SK-N-SH (cell line): ENCODE measurements at places on chromosomes 4 and X. TPM values are rescaled to one million over a fixed set of nuclear protein-coding genes. Genes with fewer than 3 reads are reported as not detected.

DNA sequence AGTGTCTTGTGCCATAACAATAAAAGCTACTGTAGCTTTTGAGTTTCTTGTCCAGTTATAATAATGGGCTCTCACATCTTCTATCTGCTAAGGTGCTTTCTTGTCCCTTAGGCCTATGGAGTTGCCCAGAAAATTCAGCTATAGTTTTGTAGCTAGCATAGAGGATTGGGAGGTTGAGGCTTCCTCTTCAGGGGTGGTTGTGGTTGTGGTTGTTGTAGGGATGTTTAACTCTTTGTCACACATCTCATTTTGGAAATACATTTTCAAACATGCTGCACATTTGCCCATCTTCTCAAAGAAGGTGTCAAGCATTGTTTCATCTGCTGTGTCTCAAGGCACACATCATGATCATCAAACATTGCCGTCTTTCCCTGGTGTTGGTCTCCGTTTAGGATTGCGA lies 65.0 kb downstream of the ATXN3L start:
- DNase-seq: no peak

- DNase-seq: no peak
Observed at GRCh38 chrX:128250621-128251020, 198.4 kb upstream of the ACTRT1 start.

DNA sequence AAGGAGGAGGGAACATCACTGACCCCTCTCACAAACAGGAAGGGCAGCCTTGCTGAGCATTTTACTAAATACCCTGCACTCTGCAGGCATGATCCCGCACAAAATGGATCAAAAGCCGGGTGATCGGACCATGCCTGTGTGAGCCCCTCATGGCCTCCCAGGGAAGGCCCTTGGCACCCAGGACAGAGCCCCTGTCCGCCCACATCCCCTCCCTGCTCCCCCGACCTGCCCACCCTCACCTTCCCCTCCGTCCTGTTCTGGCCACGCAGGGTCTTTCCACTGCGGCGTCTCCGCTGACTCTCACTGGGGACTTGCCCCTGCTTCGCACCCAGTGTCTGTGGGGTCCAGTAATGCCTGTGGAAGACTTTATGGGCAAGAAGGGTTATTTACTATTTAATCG lies 105.0 kb downstream of the HMX1 start:
- DNase-seq: no peak

GRCh38 chr4:1693131-1693896 lies 9.2 kb upstream of the FAM53A start:
- DNase-seq: peak; percentile 78

DNA sequence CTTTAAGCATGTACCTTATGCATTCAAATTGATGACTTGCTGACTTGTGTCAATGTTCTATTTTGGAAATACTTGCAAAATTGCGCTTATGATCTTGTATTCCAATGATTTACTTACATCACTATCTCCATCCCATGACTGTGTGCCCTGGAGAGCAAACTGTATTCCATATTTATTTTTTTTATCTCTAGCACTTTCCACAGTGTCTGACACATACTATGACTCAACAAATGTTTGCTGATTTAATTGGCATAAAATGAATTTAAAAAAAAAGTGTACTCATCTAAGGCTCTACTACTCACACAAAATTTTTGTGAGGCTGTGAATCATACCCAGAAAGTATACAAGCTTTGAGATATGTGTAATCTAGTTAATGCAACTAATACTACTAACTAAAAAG lies 1066.8 kb upstream of the ADGRL3 start:
- DNase-seq: no peak

GRCh38 chr4:181566490-181566889 lies 676.7 kb upstream of the TENM3 start:
- peak; percentile 77 for DNase-seq

DNA sequence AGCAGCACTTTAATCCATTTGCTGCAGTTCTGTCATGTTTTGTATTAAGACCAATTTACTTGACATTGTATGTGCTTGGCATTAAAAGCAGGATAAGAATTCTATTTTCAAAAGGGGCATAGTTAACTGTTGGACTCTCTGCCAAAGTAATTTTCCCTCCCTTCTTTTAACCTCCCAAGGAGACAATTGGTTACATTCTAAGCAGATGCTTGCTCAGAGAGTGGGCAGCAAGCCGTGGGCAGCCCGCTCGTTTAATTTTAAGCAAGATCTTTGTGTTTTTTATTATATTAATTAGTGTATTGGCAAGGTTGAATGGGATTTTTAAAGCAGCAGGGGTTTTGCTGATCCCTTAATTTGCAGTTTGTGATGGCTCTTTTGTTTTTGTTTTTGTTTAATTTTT lies 37.1 kb upstream of the KLHL8 start:
- DNase-seq: no peak

DNA sequence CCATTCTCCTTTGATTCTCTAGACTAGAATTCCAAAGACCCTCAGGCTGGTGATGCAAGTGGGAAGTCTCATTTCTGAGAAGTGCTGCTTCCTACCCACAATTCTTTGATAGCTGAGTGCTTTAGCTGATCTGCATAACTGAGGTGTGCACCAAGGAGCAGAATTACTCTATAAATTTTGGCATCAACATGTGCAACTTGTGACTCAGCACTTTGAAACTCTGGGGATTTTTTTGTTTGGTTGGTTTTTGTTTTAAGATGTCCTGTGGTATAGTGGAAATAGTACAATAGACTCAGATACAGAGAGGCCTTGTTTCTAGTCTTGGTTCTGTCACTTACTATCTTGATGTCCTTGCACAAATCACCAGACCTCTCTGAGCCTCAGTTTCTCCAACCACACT lies 148.4 kb downstream of the AR start:
- DNase-seq: no peak

GRCh38 chr4:74016068-74016467 lies 17.6 kb upstream of the CXCL5 start:
- DNase-seq: no peak

DNA sequence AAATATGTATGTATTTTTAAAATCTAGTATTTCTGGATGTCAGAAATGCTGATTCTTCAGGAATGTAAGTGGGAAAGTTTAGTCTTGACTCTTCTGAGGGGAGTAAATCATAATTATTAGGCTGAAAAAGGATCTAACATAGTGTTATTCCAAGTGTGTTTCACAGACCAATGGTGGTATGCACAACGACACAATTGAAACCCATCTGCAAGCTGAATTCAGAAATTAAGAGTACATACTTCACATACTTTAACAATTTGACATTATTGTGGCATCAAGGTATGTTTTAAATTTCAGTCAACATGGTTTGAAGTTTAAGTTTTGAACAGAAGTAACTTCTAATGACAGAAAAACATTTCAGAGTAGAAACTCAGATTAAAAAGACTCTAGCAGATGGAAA lies 236.7 kb downstream of the SLC7A11 start:
- DNase-seq: no peak

The CT45A10 gene
- not detected in 2 replicates for polyA plus RNA-seq

The UGT8 gene
- not detected in 2 replicates for polyA plus RNA-seq

The GYPE gene
- 0.74 and 1.2 TPM in 2 replicates for polyA plus RNA-seq

The USP17L21 gene
- polyA plus RNA-seq: not detected in 2 replicates
